ENCODE measurements at places on chromosomes 5 and 9.
A peak's percentile ranks its signal among the peaks of the same experiment; 100 is the strongest.

GRCh38 chr5:160787240-160787639, 64.8 kb downstream of the ATP10B start:
- peak; percentile 14 for DNase-seq

- DNase-seq, result no peak
Observed at GRCh38 chr9:21817176-21817575, 14.7 kb downstream of the MTAP start.

DNA sequence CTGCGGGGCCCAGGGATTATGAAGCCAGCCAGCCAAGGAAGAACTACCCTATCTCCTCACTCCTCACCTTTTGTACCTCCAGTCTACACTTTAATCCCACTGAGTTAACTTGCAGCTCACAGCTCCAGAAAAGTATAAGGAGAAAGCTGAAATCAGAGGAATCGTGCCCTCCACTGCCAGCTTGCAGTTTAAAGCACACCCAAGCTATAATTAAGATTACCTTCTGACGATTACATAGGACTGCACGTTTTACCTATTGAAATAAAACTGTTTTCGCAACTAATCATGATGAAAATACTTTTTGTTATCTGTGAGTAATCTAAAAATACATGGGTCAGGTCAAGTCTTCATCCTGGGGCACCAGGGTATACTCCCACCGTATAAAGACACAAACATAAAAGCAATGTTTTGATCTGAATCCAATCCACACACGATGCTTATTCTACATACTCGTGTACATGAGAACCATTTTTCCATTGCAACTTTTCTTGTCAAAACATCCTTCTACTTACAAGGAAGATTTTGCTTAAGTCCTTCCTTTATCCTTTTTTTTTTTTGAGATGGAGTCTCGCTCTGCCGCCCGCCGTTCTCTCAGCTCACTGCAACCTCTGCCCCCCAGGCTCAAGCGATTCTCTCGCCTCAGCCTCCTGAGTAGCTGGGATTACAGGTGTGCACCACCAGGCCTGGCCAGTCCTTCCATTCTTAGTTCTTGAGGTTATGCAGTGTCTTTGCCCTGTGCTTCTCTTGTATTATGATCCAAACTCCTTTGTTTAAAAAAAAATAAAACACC, 7.6 kb downstream of the RPL37 start:
- DNase-seq, result no peak

GRCh38 chr9:135989722-135990467, 28.7 kb upstream of the UBAC1 start:
- peak; percentile 11 for DNase-seq

DNA sequence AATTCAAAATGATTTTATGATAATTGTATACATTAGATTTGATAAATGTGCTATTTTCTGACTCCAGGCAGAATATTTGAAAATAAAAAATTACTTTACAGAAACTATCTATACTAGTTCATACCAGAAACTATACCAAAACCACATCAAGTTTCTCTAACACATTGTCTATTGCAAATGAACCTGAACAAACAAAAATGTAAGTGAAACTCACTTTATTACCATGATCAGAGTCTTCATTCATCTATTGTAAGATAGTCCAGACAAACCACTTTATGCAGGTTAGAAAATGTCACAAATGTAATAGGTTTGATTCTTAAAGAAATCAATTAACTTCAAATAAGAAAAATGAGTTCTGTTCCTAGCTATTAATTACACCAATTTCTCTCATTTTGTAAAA, 99.4 kb downstream of the OXCT1 start:
- no peak for DNase-seq

DNA sequence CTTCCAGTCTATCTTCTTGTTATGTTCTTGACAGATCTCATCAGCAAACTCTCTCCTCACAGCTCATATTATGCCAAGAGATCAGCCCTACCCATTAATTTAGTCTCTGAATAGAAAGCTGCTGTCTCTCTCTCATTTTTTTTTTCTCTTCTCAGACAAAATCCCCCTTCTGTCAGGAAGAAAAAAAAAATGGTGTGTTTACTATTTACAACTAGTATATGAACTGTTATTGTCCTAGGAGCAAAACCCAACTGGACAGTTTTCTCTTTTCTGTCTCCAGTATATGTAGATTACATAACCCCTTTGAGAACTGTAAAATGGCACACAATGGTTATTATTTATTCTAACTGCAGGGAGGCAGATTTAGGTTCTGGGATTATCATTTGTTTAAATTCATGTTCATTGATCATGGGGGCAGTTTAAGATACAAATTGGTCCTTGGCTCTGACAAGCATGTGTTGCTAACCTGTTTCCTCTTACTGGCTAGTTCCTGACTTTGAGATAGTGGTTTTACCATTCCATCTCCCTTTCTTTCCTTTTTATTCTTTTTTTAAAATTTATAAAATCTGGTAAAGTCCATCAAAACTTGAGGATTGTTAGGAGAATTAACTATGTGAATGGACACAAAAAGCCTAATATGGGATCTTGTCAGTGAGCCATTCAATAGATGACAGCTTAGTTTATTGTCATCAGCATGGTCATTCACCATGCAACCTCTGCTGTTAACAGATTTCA, 210.0 kb upstream of the PAPPA start:
- DNase-seq, result no peak

- no peak for DNase-seq
Observed at GRCh38 chr9:108473209-108474112, 382.3 kb downstream of the ACTL7B start.

- DNase-seq, result no peak
Observed at GRCh38 chr5:178793151-178793550, 62.7 kb upstream of the ZNF354A start.

DNA sequence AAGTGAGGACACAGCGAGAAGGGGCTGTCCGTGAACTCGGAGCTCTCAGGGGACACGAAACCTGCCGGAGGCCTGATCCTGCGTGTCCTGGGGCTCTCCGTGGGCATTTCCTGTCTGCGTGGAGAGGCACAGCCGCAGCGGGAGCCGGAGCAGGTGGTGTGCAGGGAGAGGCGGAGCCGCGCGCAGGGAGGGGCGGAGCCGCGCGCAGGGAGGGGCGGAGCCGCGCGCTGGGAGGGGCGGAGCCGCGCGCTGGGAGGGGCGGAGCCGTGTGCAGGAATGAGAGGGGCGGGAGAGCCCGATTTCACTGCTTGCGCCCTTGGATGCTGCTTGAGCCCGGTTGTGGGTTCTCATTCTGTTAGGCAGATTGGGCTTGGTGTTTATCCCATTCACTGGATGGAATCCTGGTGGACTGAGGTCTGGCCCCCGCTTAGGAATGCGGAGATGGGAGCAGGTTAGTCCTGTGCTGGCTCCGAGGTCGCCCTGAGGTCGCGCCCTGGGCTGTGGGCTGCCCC, 26.7 kb downstream of the NDUFS6 start:
- peak; percentile 9 for DNase-seq

DNA sequence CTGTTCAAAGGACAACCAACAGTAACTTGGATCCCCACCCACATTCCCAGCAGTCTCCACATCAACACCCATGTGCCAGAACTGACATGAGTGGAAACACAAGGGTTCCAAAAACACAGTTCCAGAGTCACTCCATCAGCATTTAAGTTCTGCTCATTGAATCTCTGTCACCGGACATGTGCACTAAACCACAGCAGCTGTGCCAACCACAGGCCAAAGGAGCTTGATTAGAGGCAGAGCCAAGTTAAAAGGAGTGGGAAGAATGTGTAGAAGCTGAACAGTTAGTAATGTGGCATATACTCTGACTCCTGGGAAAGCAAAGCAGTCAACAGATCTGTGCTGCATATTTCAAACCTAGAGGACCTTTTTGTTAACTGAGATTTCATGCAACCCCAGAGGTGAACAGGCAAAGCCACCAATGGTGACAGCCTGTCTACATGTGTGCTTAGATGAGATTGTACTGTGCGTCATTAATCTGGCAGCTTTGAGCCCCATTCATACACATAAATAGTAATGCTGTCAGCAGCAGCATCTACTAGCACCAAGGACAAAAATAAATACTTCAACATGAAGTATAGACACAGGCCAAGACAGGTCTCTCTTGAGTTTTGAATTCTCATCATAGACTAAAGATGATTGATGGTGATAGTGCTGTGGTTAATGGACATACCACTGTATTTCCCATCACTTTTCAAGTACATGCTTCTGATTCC, 16.4 kb upstream of the FST start:
- no peak for DNase-seq

- no peak for DNase-seq
Observed at GRCh38 chr9:35619800-35620158, 1.6 kb upstream of the CD72 start.

GRCh38 chr9:37760416-37761161, 7.0 kb downstream of the TRMT10B start:
- no peak for DNase-seq

DNA sequence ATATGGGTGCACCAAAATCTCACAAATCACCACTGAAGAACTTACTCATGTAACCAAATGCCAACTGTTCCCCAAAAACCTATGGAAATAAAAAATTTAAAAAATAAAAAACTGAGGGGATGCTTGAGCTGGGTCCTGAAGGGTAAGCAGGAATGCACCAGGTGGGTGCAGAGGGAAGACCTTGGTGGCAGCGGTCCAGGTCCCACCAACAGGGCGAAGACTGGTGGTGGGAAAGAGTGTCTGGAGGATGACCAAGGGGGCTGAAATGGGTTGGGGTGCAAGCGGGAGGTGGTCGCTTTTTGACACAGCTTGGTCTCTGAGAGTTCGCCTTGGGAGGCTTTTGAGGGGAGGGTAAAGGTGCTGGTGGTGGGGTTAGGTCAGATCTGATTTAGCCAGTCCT, 3.3 kb upstream of the DAB2IP start:
- DNase-seq, result no peak

GRCh38 chr5:9157020-9157419, 388.9 kb downstream of the SEMA5A start:
- no peak for DNase-seq

DNA sequence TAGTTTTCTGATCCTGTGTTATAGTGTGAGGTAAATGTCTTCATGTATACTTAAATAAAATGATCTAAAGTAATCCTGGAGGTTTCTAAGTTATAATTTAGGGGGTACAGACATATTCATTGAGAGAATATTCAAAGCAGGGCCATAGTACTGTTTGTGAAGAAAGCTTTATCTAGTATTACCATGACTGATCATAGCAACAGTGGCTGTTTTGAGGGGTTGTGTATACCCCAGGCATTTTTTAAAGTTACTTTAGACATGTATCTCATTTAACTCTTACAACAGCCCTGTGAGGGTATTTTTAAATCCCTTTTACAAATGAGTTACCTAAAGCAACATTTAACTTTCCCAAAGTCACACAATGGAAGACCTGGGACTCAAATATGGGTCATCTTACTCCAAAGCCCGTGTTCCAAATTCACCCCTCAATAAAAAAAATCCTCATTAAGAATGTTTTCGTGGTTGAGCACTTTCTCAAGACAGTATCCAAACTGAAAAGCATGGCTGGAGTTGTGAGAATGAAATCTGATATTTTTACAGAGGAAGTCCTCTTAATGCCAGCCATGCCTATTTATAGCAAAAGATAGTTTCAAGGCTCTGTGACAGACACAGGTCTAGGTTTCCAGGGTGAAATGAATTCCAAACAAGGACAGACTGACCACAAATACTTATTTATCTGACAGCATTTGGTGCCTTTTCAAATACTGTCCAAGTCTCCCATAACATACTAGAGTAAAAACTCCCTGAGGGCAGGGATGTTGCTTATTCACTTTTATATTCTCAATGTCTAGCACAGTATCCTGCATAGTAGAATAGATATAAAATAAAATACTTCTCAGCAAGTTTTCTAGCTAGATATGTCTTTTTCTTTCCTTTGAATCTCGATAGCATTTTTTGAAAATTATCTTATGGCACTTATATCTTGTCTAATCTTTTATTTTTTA, 10.4 kb downstream of the STOM start:
- no peak for DNase-seq

DNA sequence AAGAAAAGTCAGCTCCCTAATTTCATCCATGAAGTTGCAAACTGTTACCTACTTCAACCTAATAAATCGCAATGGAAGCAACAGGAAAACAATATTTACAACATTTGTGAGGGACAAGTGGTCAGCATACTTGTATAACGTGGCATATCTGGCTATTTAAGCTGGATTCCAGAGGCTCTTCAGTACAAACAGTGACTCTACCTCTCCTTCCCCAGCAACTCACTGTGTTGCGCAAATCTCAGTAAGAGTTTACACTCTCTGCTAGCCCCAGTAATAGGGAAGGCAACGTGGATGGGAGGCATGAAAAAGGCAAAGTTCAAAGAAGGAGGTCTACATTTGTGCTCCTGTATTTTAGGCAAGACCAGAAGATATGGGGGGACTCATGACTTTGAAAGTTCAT, 18.9 kb upstream of the SEMA5A start:
- DNase-seq, result no peak

DNA sequence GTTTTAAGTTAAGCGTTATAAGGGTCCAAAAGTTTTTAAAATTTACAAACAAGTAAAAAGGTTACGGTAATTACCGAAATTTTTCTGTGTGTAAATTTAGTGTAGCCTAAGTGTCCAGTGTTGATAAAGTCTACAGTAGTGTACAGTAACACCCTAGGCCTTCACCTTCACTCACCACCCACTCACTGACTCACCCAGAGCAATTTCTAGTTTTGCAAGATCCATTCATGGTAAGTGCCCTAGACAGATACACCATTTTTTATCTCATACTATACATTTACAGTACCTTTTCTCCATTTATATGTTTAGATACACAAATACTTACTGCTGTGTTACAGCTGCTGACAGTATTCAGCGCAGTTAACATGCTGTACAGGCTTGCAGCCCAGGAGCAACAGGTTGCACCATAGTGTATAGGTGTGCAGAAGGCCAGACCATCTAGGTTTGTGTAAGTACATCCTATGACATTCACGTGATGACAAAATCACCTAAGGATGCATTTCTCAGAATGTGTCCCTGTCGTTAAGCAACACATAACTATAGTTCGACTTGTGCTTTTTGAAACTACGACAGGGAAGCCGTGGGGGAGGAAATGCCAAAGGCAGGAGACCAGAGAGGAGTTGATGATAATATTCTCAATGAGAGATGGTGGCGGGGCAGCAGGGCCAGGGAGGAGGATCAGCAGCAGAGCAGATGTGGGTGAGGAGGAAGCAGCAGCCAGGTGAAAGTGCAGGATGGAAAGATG, 48.6 kb downstream of the PSMB7 start:
- no peak for DNase-seq

GRCh38 chr9:16716601-16717000, 153.9 kb downstream of the BNC2 start:
- DNase-seq, result no peak

GRCh38 chr5:112586596-112587062, 151.1 kb upstream of the APC start:
- no peak for DNase-seq

- DNase-seq, result no peak
Observed at GRCh38 chr5:79602889-79603288, 9.4 kb upstream of the TENT2 start.

GRCh38 chr5:14672082-14672481, 7.6 kb downstream of the OTULIN start:
- no peak for DNase-seq

GRCh38 chr5:156402387-156402921, 75.5 kb downstream of the SGCD start:
- peak; percentile 64 for DNase-seq
